ENCODE measurements at places on chromosomes 2 and 18.
A peak's percentile ranks its signal among the peaks of the same experiment; 100 is the strongest.

GRCh38 chr2:181290182-181290581 lies 167.0 kb upstream of the ITGA4 start:
- DNase-seq = no peak

DNA sequence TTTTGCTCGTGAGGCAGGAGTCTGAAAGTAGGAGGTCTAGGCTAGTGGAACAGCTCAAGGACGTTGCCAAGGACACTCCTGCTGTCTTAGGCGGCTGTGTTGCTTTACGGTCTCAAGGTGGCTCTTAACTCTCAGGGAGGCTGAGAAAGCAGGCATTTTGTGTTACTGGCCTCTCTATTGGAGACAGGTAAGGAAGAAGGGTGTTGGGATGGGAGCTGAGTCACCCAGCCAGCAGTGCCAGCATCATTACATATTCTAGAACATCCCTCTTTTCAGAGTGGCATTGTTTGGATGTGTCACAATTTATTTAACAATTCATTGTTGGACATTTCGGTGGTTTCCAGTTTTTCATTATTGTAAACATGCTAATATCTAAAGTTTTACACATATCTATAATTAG lies 30.8 kb upstream of the TMEM214 start:
- no peak for DNase-seq

DNA sequence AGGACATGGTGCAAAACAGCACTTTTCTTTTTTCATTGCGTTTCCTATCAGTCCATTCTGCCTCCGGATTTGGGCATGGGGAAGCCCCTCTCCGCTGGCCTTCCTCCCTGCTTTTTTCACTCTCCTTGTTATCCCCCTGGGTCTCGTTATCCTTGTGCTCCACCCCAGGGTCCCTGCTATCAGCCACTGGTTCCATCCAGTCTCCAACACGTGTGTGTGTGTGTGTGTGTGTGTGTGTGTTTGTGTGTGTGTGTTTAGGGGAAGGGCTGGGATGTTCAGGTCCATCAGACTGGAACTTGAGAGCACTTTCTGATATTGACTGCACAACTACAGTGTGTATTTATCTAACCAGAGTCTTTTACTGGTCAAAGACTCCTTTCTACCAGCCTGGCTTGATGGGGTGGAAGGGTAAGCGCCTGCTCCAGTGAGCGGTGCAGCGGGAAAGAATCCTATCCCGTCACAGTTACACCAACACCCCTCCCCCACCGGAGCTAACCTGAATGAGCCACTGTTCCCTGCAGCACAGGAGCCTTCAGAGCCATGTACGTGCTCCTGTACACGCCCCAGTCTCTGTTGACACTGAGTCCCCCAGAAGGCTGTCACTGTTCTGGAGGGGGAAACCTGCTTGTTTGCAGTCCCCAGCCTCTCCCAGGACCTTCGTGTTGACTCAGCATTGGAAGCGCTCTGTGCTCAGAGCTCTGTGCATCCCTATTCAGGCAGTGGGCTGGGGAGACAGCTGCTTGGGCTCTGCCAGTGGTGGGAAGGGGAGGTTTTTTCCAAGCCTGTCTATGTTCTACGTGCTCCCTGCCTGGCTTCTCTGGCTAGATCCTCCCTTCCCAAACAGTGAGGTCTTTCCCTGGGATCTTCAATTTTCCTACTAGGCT lies 4.6 kb downstream of the INHA start:
- DNase-seq = peak; percentile 74

- peak; percentile 94 for DNase-seq
These were observed 9.9 kb downstream of the ALPK2 start for GRCh38 chr18:58618822-58619595.

DNA sequence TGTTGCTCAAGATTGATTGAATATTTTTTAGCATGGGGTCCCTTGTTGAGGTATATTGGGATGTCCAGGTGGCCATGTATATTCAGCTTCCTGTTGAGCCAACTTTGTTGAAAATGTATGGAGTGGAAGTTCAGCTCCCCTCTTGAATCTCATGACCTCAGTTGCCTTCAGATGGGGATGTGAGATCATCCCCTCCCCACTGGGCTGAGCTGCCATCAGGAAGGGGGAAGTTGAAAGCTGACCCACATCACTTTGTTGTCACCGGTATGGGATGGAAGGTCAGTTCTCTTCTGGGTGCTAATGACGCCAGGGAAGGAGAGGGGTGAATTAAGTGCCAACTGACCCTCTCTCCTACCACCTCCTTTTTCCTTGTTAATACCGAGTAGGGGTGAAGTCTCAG lies 33.9 kb downstream of the ACOXL start:
- DNase-seq = no peak

GRCh38 chr2:39121523-39122063 lies 742 bp upstream of the SOS1 start:
- DNase-seq = no peak

- no peak for DNase-seq
These were observed 405.3 kb downstream of the LPIN1 start for GRCh38 chr2:12151716-12152115.

DNA sequence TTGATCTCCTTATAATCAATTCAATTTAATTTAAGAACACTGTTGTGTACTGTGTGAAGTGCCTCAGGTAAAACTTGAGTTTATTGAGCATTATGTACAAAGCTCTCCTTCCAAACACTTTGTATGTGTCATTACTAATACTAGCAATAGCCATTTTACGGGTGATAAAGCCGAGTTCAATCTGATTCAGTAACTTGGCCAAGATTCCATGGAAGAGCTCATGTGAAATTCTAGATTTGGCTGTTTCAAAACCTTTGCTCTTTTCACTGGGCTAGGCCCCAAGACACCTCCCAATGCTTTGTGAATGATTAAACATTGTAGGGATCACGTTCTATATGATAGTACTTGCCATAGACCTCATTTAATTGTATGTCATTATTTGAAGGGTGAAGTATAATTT lies 8.9 kb upstream of the NFE2L2 start:
- no peak for DNase-seq

DNA sequence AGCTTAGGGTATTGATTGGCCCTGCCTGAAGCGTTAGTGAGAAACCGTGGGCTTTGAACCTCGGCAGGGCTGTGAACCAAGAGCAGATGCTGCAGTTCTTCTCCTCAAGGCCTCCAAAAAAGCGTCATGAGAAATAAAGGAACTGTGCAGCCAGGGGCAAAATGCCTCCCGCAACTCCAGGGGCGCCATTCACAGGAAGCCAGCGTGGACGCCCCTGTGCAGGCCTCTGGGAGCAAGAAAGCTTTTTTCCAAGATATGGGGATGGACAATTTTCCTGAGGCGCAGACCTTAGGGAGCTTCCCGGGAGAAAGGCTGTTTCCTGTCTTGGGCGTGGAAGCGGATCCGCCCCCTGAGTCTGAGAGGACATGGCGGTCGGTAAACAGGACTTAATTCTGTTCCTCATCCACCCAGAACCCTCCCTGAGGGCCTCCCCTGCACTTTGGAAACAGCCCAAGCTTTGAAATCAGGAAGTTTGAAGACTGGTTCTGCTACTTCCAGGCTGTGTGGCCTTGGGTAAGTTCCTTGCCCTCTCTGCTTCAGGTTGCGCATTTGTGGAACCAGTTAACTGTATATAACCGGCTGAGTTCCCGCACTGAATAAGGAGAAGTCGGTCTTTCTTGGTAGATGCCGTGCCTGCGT lies 29.6 kb upstream of the CABLES1 start:
- DNase-seq = no peak

- no peak for DNase-seq
These were observed 27.8 kb downstream of the ARHGAP15 start for GRCh38 chr2:143157001-143157400.

GRCh38 chr18:60448487-60449267 lies 76.1 kb upstream of the MC4R start:
- no peak for DNase-seq

DNA sequence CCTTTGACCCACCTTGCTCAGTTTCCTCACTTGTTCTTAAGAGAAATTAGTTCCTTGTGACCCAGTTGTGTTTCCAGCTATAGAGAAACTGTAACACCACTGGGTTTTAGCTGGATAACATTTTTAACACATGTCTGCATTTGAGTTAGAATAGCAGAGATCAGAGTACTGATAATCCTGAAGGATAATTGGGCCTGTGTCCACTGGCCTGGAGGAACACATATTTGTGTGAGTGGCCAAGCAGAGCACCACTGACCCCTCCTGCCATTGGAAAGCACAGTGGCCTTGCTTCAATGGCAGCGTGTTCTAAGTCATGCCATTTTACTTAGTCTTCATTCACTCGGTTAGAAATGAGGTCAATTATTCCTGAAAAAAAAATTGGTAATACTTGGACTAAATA lies 42.6 kb downstream of the PKP4 start:
- DNase-seq = no peak

DNA sequence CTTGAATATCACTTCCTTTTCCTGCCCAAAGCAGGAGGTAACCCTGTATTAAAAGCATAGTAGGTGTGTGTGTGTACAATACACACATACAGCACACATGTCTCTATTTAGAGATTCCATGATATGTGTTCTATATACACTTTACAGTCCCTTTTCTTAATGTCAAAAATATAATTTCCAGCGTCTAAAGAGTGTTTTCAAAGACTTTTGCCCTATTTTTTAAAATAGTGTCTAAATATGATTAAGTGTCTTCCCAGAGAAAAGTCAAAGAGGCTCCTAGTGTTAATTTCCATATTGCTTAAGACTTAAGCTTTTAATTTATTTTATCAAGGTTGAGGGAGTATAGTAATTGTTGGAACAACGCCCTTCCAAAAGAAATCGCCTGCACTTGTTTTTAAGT lies 420.3 kb upstream of the POU3F3 start:
- no peak for DNase-seq

DNA sequence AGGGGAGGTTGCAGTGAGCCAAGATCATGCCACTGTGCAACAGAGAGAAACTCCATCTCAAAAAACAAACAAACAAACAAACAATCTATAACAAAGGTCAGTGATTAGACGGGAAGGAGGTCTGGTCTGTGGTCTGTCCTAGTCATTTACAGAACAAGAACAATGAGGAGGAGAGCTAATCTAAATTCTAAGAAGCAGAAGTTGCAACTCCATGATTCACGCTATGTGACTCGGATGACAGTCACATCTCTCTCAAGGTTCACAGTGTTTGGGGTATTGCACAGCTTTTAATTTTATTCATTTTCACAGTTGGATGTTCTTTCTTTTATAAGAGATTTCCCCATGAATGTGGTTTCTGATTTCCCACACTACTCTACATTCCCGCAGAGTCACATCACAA lies 218.7 kb upstream of the PIEZO2 start:
- DNase-seq = no peak

- peak; percentile 13 for DNase-seq
These were observed 305.4 kb downstream of the NCKAP5 start for GRCh38 chr2:133262893-133263292.

GRCh38 chr2:176743671-176744070 lies 468.9 kb upstream of the HNRNPA3 start:
- no peak for DNase-seq

DNA sequence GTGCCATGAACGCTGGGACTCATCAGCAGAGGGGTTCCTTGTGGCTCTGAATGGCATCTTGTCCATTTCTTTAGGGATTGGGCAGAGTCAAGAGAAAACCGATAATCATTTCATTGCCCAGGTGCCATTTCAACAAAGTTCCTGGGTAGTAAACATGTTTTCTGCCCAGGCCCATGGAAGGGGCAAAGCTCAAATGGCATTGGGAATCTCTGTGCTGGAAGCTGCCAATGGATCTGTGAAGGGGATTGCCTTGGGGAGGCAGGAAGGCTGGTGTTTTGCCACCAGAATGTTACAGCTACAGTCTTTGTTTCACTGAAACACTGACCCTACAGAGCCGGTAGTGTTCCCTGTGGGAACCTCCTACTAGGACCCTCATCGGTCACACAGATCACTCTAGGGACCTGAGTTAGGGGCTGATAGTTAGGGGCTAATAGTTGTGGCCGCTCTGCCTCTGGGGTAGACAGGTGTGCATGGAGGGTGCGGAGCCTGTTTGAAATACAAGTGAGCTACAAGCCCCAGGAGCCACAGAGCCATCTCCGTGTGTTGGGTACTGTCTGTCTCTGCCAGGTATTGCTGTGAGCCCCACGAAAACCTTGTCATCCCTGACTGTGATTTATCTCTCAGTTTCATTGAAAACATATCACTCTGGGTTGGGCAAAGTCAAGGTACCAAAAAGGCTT lies 224.4 kb upstream of the COPS8 start:
- no peak for DNase-seq

GRCh38 chr2:63023444-63023843 lies 27.2 kb upstream of the OTX1 start:
- peak; percentile 46 for DNase-seq

DNA sequence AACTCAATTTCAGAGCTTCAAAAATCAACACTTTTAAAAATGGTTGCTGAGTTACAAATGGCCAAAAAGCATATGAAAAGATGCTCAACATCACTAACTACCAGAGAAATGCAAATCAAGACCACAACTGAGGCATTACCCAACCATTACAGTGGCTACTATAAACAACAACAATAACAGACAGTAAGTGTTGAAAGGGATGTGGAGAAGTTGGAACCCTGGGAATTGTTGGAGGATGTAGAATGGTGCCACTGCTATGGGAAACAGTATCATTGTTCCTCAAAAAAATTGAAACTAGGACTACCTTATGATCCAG lies 173.3 kb upstream of the SPRED2 start:
- DNase-seq = no peak

GRCh38 chr2:50402654-50402960 lies 629.3 kb downstream of the NRXN1 start:
- DNase-seq = no peak

- no peak for DNase-seq
These were observed 585 bp upstream of the MOB1A start for GRCh38 chr2:74179063-74179865.

GRCh38 chr2:239917957-239918481 lies 107.1 kb downstream of the NDUFA10 start:
- no peak for DNase-seq

DNA sequence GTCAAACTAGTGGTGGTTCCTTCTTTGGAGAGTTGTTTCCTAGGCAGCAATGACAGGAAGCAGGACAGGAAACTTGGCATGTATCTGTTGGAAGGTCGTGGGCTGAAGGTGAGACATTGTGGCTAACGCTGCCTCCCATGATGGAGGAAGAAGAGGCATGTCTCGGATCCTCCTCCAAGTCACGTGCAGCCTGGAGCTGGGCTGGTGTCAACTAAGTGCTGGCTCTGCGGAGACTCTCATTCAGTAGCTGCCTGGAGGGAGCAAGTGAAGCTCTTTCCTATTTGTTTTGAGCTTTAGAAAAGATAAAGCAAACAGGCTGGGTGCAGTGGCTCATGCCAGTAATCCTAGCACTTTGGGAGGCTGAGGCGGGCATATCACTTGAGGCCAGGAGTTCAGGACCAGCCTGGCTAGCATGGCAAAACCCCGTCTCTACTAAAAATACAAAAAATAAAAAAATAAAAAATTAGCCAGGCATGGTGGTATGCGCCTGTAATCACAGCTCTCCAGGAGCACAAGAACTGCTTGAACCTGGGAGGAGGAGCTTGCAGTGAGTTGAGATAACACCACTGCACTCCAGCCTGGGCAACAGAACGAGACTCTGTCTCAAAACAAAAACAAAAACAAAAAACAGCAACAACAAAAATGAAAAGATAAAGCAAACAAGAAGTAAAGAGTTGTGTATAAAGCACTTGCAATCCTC lies 28.2 kb upstream of the INO80C start:
- no peak for DNase-seq

GRCh38 chr2:210215120-210215519 lies 10.1 kb downstream of the ACADL start:
- DNase-seq = no peak
